ENCODE measurements at places on chromosomes 3 and 15.

DNA sequence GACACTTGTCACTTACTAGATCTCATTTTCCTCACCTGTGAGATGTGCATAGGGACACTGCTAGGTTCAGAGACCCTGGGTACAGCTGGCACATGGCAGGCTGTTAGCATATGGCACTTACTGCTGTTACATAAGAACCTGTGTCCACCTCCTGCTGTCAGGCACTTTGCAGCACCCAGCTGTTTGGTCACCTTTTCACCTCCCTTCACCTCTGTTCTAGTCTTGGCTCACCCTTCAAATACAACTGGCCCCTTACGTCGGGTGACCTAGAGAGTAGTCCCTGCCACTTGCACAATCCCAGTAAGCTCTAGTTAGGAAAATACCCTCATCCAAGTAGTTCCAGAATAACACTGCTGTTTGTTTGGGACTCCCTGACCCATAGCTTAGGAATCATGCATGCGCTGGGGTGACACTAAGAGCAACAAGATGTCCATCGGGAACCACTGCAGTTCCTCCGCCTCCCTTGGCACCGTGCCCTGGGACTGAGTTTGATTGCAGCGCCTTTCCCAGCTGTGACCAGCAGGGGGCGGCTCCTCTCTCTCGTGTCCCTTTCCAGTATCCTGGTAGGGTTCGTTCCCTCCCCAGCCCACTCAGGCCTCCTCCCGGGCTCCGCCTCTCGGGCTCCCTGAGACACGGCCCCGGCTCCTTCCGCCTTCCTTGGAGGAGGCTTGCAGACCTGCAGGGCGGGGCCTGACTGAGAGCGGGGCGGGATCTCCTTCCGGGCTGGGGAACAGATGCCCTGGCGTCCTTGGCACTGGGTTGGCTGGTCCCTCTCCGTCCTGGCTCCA lies 78.6 kb downstream of the ABHD5 start:
- peak; percentile 69 for DNase-seq

- no peak for DNase-seq
These were observed 767 bp downstream of the SEMA3F start for GRCh38 chr3:50155891-50156290.

- DNase-seq = no peak
These were observed 18.2 kb downstream of the MINDY4B start for GRCh38 chr3:150887031-150887430.

DNA sequence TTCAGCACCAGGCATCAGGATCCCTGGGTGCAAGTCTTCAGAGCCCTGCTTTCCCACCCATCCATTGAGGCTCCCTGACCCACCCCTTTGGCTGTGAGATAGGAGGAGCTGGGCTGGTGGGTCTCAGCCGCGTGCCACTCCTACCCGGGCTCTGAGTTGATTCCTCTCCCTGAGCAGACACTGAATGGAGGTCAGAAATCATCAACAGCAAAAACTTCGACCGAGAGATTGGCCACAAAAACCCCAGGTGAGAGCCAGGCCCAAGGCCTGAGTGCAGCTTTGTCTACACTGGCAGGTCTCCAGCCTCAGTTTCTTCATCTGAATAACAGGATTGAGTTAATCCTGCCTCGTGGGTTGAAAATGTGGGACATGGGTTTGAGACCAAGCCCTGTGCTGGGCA lies 7.8 kb downstream of the TMEM43 start:
- DNase-seq = no peak

GRCh38 chr3:87307805-87308204 lies 31.4 kb upstream of the POU1F1 start:
- DNase-seq = no peak

GRCh38 chr3:47456984-47457383 lies 18.8 kb downstream of the SCAP start:
- no peak for DNase-seq

- no peak for DNase-seq
These were observed 57.8 kb upstream of the NMD3 start for GRCh38 chr3:161163297-161163696.

GRCh38 chr3:71955240-71956068 lies 170.5 kb upstream of the PROK2 start:
- no peak for DNase-seq

DNA sequence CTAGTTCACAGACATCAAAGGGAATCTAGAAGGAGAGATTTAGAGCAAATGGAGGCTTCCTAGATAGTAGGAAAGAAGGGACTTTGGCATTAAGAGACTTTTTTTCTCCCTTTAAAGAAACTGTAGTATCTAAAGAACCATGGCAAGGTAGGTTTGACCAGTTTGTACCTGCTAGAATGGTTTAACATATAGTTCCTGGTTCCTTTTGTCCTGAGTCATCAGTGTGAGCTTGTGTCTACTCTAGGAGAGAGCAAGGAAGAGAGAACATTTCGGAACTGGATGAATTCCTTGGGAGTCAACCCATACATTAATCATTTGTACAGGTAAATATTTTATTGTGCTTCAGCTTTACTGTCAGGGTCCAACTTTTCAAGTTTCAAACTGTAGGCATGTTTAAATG lies 29.6 kb upstream of the TRPC1 start:
- no peak for DNase-seq

DNA sequence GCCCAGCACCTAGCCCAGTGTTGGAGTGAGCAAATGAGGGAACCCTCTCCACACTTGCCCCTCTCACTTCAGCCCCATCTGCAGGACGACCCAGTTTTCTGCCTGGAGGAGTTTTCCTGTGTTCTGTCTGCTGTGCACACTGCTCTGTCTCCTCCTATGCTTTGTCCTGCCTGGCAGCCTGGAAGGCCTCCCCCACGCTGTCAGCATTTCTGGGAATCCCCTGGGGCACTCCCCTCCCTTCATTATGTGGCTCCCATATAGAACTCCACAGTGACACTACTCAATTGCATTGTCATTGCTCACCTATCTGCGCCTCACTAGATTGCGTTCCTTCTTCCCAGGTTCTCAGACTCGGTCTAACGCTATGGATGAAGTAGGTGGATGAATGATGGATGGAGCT lies 13.9 kb downstream of the CLSTN2 start:
- no peak for DNase-seq

DNA sequence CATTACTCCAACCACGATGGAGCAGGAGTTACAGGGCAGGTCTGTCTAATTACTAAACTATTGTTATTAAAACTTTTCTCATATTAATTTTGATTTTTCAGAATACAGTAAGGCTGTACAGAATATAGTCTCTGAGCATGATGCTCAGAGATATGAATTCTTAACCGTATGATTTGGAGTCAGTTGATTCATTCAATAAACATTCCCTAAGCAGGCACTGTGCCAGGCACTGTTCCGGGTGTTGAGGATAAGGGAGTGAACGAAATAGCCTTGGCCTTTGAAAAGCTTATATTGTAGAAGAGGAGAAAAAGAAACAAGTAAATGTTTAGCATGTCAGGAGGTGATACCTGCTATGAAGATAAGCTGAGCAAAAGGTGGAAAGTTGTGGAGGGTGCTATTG lies 187.3 kb downstream of the KCNAB1 start:
- DNase-seq = no peak

DNA sequence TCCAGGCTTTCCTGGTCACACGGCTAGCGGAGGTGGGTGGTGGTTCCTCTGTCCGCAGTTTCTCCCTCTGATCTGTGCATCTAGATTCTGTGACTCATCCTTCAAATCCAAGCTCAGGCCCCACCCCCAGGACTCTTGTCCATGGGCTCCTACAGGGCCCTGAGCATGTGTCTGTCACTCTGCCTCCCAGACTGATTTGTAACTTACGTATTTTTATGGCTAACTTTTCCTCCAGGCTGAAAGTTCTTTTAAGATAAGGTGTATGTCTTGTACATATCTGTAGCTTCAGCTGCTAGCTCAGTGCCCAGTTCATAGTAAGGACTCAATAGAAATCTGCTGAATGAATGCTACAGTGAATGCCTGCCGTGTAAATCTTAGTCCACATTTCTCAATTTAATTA lies 8.0 kb downstream of the ESYT3 start:
- no peak for DNase-seq

DNA sequence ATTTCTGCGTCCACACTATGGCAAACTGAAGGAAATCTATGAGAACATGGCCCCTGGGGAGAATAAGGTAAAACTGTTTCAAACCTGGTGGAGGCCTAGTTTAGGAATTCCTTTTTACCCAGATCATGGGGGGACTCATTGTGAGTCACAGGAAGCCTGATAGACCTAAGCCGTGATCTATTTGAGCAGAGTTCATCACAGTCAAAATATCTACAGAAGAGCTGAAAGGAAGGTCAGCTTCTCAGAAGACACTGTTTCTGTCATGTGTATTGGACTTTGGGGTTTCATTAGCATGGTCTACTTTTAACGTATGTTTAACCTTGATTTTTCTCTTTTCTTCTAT lies 1.3 kb downstream of the PSMD2 start:
- DNase-seq = no peak

DNA sequence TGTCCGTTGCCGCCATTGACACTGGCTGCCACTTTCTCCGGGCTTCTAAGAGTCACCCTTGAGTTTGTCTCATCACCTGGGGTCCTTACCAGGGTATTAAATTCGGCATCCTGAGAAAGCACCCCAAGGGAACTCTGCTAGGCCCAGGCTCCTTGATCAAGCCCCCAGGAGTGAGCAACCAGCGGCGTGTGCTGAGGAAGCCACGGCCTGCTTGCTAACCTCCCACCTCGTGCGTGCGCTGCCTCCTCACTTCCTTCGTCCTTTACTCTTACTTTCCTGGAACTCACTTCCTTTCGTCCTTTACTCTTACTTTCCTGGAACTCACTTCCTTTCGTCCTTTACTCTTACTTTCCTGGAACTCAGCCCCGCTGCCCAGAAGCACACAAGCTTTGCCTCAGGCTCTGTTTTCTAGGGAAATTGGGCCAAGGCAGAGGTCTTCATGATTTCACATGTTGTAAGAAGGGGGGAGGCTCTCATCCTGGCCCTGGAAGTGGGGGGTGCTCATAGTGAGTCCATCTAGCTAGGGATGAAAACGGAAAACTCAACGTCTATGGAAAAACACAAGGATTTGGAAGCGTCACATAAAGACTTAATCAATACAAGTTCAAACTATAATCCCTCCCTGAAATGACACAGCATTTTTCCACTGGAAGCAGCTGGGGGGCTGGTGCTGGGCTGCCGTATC lies 36.7 kb upstream of the BDH1 start:
- DNase-seq = no peak

DNA sequence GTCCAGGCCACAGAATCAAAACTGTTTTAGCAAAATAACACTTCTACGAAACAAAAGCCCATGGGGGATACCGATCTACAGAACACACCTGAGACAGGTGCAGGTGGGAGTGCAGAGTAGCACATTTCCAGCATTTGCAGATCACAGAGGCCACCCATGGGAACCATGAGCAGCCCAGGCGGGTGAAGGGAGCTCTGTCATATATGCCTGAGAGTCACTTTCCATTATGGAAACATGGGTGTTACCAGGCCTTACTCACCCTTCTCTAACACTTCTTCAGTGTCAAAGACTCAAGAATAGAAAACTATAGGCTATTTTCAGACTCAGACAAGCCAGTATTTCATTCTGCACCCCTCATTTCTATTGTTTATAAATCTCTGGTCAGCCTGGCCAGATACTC lies 3.5 kb downstream of the PLA1A start:
- DNase-seq = no peak

DNA sequence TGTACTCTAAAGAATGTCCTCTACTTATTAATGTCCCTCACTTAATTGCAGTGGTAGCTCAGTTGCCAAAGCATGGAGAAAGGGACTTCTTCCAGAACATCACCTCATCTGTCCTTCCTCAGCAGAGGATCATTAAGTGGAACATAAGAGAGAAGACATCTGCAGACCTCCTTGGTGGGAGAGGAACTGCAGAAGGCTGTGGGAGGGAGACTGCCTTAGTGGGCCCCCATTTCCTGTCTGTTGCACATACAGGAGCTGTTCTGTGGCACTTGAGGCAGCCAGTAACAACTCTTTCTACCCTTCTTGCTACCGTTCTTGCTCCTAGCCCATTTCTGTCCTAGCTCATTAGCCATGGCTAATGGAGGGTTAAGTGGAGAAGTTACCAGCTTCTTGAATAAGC lies 33.6 kb downstream of the HPS3 start:
- no peak for DNase-seq

DNA sequence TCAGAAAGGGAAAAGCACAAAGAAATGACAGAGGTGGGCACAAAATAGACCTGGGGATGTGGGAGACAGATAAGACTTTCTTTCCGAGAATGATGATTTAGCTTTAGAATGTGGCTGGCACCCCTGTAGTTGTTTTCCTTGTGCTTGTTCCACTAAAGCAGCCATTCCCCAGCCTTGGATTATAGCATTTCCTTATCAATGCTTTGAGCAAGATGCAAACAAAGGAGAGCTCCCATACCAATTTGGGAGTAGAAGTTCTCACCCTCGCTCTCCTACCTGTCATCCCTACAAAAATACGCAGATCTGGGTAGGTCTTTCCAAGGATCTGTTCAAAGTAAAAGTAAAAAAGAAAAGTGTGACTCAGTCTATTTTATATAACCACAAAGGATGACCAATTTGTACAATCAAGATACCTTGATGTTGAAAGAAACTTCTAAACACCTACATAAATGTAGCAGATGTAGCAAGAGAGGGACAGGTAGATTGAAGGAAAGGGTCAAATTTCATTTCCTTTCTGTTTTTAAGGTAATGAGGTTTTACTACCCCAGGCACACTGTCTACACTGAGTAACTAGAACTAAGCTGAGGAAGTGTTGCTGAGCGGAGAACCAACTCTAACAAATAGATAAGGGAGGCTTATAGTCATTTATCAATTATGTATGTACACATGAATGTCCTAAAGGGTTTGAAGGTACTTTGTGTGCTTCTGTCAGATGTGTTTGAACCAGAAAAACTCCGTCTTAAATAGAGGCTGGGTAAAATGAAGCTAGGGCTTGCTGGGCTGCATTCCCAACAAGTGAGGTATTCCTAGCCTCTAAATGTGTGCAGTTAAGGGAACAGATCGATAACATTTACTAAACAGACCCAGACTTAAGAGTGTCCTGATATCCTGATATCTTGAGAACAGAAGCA lies 91.1 kb upstream of the LRRN1 start:
- no peak for DNase-seq

- DNase-seq = no peak
These were observed 60.5 kb downstream of the MYO1E start for GRCh38 chr15:59312205-59312604.

DNA sequence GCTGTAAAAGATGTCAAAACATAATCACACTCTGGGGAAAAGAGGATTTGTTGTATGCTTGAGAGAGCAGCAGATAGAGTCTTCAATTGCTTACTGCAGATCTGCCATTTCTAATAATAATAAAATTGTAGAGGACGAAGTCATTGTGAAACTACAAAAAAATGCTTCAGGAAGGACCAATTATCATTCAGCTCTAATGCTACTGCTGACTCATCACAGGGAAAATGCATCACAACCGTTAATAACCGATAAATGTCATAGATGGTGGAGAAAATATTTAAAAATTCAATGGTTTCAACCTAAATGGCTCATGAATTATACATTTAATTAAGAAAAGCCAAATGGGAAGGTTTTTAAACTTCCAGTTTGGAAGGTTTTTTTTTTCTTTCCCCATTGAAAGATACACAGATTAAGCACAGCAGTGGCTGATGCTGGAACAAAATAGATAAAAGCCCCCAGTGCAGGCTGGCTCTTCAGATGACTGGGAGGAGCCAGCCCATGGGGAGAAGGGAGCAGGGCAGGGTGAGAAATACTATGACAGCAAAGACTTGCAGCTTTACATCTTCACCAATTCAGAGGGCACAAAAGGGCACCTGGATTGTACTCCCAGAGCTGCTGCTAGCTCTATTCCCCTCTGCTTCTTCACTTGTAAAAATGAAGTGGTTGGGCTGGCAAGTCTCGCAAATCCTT lies 196.1 kb downstream of the CNTN6 start:
- no peak for DNase-seq

- DNase-seq = no peak
These were observed 52.1 kb upstream of the TLE3 start for GRCh38 chr15:70149667-70150404.

- no peak for DNase-seq
These were observed 1.1 kb downstream of the ADPGK start for GRCh38 chr15:72782274-72783003.

GRCh38 chr15:52657338-52657737 lies 21.9 kb downstream of the ATOSA start:
- no peak for DNase-seq
